ENCODE measurements at places on chromosomes 12 and 14.

DNA sequence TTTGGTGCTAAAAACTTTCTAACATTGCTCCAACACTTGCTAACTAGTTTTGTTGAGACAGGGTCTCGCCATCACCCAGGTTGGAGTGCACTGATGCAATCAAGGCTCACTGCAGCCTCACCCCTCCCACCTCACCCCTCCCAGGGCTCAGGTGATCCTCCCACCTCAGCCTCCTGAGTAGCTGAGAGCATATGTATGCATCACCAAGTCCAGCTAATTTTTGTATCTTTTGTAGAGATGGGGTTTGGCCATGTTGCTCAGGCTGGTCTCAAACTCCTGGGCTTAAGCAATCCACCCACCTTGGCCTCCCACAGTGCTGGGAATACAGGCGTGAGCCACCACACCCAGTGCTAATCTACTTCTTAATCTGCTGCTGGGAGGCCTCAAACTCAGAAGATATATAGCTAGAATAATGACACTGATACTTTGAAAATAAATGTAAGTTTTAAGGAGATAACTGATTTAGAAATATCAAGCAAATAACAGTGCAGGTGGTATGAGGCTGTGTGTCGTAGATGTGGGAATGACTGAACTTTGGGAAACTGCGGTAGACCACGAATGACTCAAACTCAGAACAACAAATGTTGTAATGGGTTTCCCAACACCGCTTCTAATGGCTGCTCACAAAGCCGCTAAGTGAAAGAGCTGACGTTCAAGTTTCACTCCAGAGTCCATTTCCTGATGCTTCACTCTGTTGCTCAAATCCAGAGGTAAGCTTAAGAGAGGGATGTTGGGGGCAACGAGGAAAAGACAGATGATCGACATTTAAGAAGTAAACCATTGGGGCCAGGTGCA is 10.0 kb downstream of the TMCC3 start:
- DNase-seq, result peak; percentile 60

GRCh38 chr14:29941401-29941800 is 13.8 kb upstream of the PRKD1 start:
- no peak for DNase-seq

GRCh38 chr12:21806255-21806654 is 31.7 kb upstream of the KCNJ8 start:
- DNase-seq, result no peak

DNA sequence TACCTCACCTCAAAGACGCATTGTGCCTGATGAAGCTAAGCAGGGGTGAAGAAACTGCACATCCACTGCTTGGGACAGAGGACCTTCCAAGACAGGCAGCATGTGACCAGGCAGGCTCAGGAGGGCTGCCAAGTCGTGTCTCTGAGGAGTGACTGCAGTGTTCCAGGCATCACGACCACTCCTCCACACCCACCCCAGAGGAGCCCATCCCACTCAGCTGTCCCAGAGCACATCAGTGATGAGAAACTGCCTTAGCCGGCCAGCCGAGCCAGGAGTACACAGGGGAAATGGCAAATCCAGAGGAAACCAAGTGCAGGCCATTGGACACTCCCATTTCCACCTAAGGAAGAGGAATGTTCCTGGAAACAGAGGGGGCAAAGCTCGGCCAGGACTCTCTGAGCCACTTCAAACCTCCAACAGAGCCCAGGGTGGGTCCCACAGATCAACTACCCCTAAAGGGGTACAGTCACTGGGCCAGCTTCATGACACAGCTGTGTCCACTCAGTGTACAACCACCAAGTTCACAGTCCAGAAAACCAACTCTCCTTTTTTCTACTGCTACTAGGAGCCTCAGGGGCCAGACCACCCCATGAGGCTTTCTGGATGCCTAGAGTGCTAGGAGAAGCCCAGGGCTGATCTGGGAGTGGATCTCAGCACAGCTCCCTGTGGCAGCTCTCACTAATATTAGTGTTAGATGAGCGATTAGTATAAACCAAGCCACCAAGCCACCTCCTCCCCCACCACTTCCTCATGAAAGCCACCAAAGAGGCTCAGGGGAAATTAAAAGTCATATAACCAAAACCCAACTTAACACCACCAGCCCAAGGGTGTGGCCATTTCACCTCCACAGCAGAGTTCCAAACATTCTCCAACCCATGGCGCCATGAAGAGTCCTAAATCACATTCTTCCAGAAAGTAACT is 15.4 kb downstream of the PXN start:
- DNase-seq, result no peak

DNA sequence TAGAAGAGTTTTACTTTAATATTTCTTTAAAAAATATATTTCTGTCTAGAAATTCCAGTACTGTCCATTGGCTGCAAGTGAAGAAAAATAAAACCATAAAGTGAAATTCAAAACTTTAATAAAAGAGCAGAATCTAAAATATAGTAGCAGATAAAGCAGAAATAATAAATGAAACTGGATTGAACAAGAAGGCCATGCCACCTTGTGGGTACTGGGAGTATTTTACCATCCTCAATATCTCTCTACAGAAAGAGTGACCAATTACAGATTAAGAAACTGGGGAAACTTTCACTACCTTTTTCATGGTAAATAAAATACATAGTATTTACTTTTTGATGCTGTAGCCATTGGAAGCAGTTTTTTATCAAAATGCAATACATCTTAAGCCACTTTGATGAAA is 220.5 kb downstream of the BCAT1 start:
- DNase-seq, result no peak

DNA sequence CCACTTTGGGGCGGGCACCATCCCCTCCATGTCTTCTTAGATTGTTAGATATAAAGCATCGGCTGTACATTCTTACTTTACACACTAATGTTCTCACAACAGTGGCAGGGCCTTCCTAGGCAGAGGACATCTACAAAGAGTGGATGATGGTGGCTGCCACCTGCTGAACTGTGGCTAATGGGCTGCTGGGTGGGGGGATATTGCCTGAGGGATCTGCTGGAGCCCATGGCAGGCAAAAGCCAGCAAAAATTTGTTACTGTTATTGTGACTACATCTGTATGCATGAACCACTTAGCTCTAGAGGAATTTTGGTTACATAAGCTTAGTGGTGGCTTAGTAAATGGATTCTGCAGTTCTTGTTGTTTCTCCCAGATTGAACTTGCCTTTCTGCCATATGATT is 52.6 kb downstream of the DIP2B start:
- DNase-seq, result no peak

DNA sequence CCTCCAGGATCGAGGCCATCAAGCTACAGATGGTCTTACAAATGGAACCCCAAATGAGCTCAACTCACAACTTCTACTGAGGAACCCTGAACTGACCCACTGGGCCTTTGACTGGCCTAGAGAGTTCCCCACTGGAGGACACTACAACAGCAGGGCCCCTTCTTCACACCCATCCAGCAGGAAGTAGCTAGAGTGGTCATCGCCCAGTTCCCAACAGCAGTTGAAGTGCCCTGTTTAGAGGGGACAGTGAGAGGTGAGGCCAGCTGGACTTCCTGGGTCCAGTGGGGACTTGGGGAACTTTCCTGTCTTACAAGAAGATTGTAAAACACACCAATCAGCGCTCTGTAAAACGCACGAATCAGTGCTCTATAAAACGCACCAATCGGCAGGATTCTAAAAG is 247.9 kb upstream of the BTG1 start:
- no peak for DNase-seq

DNA sequence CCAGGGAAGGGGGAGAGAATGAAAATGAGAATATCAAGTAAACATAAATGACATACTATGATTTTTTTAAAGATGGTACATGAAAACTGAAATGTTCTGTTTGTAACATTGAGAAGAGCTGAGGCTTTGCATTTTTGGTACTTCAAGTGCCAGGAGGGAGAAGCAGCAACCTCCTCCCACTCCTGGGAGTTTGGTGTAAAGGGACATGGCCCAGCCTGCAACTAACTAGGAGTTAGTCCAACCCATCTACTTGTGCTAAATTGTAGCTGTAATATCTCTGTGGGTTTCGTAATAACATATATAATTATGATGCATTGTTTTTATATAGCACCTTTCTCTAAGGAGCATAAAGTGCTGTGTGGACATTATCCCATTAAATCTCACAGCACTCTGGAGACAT is 517.5 kb downstream of the NELL2 start:
- no peak for DNase-seq

DNA sequence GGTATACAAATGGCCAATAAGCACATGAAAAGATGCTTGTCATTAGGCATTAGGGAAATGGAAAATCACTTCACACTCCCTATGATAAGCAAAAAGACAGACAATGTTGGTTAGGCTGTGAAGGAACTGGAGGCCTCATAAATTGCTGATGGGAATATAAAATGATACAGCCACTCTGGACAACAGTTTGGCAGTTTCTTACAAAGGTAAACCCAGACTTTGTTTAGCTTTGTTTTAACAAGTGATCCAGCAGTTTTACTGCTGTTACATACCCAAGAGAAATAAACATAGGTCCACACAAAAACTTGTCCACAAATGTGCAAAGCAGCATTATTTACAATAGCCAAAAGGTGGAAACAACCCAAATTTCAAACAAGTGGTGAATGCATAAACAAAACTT is 5.4 kb downstream of the RPS6KA5 start:
- no peak for DNase-seq

GRCh38 chr14:59849411-59850130 is 21.0 kb downstream of the RTN1 start:
- DNase-seq, result no peak

DNA sequence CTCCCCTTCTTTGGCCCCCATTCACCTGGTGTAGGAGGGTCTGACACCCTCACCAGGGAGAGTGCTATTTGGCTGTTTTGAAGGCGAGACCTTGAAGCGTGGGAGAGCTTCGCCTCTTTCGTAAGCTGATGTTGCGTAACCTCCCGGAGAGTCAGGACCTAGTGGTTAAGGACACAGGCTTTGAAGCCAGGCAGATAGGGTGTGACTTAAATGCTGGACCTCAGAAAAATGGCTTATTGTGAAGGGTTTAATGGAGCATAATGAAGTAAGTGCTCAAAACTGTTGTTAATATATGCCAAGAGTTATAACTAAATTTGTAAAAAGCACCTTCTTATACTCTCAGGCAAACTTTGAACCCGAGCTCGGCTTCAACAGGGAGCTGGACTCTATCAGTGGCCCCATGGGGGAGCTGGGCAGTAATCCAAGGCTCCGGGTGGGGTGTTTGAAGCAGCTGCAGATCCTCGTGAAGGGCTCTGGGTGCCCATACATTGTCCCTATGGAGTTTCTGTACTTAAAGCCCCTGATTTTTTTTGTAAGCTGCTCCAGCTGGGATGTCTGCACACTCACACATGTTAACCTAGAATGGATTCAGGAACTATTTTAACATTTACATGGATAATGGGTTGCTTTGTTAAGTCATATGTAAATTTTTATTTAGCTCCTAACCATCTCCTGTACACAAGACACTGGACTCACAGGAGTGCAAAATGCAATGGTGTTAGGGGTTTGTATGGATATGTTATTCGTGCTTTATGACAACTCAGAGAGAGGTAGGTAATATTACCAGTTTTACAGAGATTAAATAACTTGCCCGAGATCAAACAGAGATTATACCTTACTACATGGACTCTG is 26.0 kb downstream of the PPFIBP1 start:
- DNase-seq, result no peak

GRCh38 chr12:4956054-4956453 is 46.3 kb downstream of the KCNA1 start:
- no peak for DNase-seq

GRCh38 chr12:106455111-106455510 is 97.6 kb downstream of the POLR3B start:
- DNase-seq, result no peak

- DNase-seq, result no peak
These were observed 43.1 kb downstream of the ALDH1L2 start for GRCh38 chr12:105041186-105041585.

DNA sequence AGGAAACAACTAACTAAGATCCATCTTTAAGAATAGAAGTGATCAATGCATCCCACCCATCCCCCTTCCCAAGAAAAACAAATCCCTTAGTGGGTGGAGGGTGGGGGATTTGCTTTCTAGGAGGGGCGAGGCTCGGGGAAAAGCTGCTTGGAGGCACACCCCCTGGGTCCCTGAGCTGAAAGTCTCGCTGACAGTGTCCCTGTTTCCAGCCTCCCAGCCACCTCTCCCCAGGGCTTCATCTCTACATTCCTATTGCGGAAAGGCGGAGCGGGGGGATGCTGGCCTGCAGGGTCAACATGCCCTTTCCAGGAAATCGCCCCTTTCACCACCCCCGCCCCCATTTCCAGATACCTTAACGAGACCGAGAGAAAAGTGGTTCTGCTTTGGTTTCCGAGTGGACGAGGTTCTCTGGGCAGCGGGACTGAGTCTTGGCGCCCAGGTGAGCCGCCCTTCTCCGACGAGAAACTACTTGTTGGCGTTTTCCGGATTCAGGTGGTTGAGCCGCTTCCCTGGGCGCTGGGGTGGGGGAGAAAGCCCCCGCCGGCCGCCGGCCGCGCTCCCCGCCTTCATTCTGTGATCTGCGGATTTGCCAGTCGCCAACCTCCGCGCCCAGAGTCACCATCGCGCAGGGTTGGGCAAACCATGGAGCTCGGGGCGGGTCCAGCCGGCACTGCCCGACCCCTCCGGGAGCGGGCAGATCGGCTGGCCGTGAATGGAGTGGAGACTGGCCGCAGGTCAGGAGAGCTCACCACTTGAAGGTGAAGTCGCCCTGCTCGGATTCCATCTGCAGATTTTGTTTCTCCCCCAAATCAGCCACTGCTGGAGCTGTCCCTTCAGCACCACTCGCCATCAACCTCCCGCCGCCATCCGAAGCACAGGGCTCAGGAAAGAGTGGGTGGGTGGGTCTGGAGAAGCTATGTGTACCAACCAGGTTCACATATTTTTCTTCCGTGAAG is 505 bp downstream of the KCNC2 start:
- DNase-seq, result no peak

DNA sequence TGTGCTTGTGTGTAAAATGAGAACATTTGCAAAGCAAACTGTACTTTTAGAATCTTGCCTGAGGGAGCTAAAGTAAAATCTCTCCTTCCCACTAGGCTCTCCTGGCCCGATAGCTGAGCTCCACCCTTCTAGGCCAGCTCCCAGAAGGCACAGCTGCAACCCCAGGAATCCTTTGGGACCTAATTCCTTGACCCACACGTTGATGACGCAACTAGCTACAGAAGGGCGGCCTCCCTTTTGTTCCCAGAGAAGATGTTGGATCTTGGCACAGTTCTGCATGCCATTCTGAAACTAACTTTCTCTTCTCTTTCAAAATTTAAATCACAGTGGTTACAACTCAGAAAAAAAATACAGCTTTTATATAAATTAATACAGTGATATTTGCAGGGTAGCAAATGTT is 268.1 kb downstream of the EGLN3 start:
- DNase-seq, result no peak

DNA sequence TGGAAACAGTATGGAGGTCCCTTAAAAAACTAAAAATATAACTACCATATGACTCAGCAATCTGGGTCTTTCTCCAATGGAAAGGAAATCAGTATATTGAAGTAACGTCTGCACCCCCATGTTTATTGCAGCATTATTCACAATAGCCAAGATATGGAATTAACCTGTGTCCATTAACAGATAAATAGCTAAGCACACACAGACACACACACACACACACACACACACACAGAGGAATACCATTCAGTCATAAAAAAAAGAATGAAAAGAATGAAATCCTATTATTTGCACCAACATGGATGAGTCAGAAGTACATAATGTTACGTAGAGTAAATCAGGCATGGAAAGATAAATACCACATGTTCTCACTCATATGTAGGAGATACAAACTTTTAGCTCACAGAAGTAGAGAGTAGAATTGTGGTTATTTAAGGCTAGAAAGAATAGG is 4.7 kb downstream of the KLRK1 start:
- DNase-seq, result no peak

- DNase-seq, result no peak
These were observed 276.8 kb downstream of the PCNX1 start for GRCh38 chr14:71183876-71184689.
